Activated CD8-positive, alpha-beta memory T cell treated with anti-CD3 and anti-CD28 coated beads for 1 hour (primary cell): ENCODE measurements at places on chromosomes 12 and 14.

- DNase-seq, result no peak
These were observed 18.3 kb downstream of the POP5 start for GRCh38 chr12:120562906-120563305.

DNA sequence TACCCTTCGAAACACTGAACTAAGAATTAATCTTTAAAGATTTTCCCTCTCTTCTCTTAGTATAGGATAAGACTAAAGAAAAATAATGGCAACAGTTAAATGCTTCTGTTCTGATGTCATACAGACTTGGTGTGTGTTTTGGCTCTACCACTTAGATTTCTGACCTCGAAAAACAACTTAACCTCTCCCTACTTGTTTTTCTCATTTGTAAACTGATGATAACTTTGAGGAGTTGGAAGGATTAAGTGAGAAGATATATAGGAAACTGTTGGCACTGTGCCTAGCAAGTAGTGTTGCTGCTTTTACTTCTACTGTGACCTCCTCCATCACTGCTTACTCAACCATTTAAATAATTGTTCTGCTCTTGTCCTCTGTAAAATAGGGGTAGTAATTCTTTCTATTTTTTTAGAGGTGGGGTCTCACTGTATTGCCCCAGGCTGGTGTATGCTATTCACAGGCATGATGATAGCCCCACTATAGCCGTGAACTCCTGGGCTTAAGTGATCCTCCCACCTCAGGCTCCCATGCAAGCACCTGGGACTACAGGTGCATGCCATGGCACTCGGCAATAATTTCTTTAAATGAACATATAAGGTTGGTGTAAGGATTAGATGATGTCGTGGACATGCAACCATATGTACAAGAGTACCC lies 22.4 kb downstream of the PALS1 start:
- no peak for DNase-seq

GRCh38 chr12:9084417-9084816 lies 31.3 kb downstream of the A2M start:
- DNase-seq, result no peak

DNA sequence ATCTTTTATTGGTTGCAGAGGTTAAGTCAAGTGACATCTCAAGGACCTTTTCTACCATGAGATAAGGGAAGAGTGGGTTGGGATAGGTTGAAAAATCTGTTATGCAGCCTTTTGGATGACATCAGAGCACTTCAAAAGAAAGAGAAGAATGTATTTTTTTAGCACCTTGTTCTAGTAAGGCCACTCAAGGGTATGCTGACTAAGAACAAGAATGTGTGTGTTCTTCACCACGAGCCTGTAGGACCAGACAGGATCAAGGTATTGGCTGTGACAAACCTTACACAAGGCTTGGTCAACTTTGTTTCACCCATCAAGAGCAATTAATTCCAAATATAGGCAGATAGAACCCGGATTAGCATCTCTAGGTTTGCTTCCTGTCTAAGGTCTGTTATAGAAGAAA lies 142.5 kb downstream of the SAMD4A start:
- no peak for DNase-seq

- DNase-seq, result no peak
These were observed 180.6 kb downstream of the AKAP6 start for GRCh38 chr14:32509632-32510187.

- no peak for DNase-seq
These were observed 57.8 kb downstream of the CLMN start for GRCh38 chr14:95261616-95262510.

DNA sequence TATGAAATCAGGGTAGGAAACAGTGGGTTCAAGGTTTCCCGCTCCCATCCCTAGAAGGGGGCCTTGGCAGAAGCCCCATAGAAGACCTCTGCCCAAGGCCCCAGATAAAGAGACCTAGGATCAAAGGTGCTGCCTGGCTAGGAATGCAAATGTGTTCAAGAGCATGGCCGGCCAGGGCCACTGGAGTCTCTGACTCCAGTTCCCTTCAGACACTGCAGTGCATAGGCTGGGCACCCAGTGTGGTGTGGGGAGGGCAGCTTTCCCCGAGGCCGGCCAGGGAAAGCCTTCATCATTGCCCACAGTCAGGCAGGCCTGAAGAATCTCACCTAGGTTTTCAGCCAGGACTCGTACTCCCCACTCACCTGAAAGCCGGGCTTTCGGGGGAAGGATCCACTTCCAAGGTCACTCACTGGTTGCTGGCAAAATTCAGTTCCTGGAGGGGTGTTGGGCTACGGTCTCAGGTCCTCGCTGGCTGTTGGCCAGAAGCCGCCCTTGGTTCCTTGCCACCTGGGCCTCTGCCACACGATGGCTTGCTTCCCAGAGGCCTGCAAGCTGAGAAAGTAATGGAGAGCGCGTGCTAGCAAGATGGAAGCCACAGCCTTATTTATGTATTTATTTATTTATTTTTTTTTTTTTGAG lies 9.7 kb upstream of the PEBP1 start:
- no peak for DNase-seq
